Cerebellar nuclear complex (tissue), 1 donor: ENCODE measurements at places on chromosomes 6 and 20.

- DNase-seq: no peak
Measured at GRCh38 chr20:62232194-62232593, 6.1 kb upstream of the OSBPL2 start.

- no peak for DNase-seq
Measured at GRCh38 chr20:49669601-49670189, 44.0 kb downstream of the B4GALT5 start.

GRCh38 chr6:150272976-150273315 lies 95.9 kb upstream of the IYD start:
- DNase-seq: no peak

DNA sequence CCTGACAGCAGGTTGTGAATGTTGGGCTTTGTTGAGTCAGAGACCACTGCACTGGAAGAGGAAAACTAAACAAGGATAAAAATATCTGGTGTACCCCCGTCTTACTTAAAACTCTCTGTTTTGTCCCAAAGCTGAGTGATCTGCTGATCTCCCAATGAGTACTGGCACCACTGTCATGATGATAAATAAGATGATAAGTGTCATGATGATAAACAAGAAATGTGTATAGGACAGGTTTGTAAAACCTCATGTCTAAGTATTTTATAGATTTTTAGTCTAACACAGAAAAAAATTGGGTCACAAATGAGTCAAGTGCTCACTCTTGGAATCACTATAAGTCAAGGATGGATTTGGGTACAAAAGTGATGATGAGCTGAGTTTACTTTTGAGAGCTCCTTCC lies 8.5 kb upstream of the SIM1 start:
- DNase-seq: no peak

- no peak for DNase-seq
Measured at GRCh38 chr6:20331042-20331441, 70.6 kb upstream of the E2F3 start.

DNA sequence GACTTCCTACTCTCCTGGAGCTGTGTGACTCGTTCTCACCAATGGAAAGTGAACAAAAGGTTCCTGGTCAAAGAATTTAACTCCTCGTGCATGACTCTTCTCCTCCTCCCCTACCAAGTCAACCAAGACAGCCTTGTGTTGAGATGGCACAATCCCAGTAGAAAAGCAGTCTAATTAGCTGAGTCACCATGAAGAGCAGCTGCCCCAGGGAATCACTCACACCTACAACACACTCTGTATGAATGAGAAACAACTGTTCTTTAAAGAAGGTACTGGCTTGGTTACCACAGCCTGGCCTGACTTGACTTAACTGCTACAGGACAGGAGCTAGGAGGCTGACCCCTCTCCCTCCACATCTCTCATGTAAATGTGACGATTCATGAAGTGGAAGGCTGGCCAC lies 2.9 kb upstream of the HLA-DOB start:
- DNase-seq: no peak

DNA sequence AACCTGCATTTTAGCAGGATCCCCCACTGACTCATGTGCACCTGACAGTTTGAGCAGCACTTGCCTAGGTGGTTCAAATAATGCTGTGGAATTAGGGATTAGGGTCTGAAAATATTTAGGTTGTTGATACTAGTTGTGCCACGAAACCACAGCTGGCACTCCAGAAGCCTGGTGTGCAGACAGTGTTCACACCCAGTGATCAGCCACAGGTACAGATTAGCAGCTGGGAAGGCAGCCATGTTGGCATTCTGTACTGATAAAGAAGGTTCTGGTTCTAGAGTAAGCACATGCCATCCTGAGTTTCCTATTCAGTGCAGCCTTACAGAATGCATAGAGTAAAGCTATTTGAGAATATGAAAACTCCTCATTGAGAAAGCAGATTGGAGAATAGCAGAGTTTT lies 30.1 kb downstream of the TMEM74B start:
- no peak for DNase-seq

DNA sequence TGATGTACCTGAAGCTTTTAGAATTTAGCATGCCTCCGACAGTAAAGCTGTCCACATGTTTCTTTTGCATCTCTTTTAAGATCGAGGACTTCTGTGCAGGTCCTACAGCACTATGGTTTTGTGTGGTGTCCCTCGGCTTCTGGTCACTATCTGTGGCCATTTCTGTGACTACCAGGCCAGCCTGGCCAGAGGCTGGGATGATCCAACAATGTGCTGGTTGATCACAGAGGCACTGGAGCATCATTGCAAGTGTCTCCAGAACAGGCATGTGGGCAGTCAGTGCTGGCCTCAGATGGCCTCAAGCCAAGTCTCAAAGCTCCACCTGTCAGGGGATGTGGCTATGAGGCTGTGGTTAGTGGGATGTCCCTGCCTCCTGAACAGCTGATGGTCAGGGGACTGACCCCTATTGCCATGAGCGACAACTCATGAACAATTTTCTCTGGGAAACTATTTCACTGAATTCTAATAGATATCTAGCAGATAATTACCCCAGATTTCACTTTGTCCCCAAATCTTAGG lies 136.6 kb downstream of the SYNDIG1 start:
- DNase-seq: no peak

GRCh38 chr20:41984031-41984430 lies 365.9 kb upstream of the CHD6 start:
- no peak for DNase-seq

GRCh38 chr6:161918109-161918531 lies 644.3 kb upstream of the AGPAT4 start:
- no peak for DNase-seq

- no peak for DNase-seq
Measured at GRCh38 chr20:62674370-62674769, 32.1 kb downstream of the SLCO4A1 start.

DNA sequence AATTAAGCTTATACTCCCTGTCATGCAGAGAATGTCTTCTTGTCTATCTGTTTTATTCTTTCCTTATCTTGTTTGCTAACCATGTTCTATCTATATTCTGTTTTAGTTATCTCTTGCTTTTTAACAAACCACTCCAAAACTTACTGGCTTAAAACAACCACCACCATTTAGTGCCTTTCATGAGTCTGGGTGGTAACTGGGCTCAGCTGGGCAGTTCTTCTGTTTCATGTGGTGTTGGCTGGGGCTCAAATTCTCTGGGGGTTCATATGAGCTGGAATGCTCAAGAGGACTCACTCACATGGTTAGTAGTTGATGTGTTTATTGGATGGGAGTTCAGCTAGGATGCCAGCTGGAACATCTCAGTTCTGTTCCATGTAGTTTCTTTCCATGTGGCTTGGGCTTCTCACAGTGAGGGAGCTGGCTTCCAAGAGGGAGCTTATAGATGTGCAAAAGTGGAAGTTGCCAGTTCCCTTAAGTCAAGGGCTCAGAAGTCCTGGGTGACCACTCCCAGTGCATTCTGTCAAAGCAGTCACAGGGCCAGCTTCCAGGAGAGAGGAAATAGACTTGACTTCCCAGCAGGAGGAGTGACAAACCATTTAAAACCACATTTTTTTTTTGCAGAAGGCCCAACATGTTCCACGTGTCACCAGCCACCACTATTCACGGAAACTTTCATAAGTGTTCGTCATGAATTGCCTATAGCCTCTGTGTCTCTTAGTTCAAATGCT lies 70.4 kb downstream of the PLCB4 start:
- no peak for DNase-seq

DNA sequence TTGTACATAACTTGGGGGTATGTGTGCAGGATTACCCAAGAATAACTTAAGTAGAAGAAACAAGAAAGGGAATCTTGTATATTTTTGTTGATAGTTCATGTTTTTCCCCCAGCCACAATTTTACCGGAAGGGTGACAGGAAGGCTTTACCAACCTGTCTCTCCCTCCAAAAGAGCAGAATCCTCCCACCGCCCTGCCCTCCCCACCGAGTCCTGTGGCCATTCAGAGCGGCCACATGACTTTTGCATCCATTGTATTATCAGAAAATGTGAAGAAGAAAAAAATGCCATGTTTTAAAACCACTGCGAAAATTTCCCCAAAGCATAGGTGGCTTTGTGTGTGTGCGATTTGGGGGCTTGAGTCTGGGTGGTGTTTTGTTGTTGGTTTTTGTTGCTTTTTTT lies 22.0 kb downstream of the PRDM1 start:
- DNase-seq: no peak

DNA sequence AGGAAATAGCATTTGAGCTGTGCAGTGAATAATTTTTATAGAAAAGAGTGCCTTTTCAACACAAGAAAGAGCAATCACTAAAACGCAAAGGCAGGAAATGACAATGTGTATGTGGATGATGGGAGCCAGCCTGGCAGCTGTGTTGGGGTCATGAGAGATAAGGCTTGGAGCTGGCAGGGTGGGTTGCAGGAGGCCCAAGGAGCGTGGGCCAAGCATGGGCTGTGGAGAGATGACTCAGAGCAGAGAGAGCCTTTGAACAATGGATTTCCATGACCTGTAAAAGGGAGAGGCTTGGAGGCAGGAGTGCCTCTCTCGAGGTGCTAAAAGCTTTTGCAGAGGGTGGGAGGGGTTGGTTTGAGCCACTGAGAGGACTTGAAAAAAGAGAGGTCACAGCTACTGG lies 6.6 kb upstream of the TBC1D7 start:
- DNase-seq: no peak

DNA sequence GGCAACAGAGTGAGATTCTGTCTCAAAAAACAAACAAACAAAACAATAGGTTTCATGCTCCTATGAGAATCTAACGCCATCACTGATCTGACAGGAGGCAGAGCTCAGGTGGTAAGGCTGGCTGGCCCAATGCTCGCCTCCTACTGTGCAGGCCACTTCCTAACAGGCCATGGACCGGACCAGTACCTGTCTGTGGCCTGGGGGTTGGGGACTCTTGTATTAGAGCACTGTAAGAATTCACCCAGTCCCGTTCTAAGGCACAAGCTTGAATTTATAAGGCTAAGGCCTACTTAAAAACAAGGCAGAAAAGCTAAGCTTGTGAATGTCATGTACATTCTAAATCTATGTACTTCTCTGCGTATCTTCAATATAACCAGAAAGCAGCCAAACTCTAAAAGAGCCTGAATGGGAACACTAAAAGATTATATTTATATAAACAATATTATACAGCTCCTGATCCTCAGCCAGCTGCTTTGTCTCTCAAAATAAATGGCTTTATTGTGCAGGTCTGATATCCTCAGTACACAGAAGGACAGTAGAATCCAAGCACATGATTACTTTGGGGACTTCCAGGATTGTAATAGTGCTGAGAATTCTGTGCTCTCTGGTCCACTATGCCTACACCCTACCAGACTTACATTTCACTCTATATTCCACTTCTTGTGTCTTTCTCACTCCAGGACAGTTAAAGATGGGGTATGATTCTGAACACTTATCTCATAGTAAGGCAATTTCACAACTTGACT lies 64.5 kb upstream of the DST start:
- no peak for DNase-seq

- no peak for DNase-seq
Measured at GRCh38 chr20:10637031-10637559, 36.7 kb downstream of the JAG1 start.

- no peak for DNase-seq
Measured at GRCh38 chr6:121639021-121639420, 203.6 kb downstream of the GJA1 start.

DNA sequence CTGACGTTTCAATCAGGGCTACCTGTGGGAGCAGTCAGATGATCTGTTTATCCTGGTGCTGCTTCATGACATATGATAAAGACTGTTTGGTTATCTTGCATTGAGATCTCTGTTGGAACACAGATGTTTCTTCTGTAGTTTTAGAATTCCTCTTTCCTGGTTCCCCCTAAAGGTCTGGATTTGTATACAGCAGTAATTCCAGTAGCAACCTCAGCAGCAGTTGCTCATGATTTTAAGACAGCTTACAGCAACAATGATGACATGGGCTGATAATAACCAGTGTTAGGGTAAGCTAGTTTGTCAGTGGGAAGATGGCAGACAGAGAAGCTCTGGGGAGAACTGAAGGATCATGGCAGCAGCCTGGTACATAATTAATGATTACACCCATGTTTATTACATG lies 439.4 kb downstream of the PHF3 start:
- no peak for DNase-seq

DNA sequence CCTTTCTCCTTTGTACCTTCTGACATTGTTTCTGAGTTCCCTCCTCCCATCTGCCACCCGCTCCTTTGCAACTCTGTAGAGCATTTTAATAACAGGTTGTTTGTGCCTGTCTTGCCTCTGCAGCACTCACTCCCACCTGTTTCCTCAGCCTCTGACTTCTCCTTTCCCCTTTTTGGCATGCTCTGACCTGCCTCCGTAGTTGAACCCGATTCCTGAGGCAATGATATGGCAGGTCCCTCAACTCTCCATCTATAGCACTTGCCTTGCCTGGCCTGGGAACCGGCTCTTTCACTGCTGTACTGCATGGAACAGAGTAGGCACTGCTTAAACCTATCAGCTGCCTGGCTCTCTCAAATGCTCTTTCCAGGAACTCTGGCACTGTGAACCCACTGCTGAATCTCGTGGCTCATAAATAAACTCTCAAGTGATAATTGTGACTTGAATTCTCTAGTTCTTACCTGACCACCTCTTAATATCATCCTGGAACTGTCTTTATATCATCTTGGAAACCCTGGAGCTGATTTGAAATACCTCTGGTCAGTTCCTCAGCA lies 50.3 kb downstream of the UTRN start:
- no peak for DNase-seq

- no peak for DNase-seq
Measured at GRCh38 chr6:157774153-157775135, 48.6 kb upstream of the SNX9 start.

GRCh38 chr6:149211046-149211571 lies 106.4 kb upstream of the TAB2 start:
- no peak for DNase-seq

DNA sequence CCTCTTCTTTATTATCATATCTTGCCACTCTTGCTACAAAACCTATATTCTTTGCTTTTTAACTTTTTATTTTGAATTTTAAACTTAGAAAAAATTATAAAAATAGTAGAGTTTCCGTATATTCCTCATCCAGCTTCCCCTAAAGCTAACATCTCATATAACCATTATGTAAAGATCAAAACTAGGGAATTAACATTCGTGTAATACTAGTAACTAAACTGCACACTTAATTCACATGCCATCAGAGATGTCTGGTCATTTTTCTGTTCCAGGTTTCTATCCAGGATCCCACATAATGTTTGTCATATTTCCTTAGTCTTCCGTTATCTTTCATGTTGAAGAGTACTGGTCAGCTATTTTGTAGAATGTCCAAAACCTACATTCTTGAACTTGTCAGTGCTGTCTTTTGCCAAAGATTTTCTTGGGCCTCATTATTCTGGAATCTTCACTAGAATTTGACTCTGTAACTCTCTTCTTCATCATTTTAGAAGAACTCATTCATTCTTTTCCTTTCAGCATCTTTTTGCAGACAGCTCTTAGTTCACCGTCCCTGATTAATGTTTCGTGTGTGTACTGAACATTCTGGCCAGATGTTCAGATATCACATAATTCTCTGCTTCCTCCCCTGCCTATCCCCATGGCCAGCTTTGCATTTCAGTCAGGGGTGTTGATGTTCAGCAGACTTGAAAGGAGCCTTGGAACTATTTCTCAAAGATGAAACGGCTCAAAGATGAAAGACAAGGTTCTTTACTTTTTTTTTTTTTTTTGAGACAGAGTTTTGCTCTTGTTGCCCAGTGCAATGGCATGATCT lies 9.4 kb downstream of the CTNNBL1 start:
- no peak for DNase-seq

GRCh38 chr6:137904822-137905617 lies 38.0 kb downstream of the TNFAIP3 start:
- no peak for DNase-seq

GRCh38 chr6:56048601-56049000 lies 173.2 kb upstream of the BMP5 start:
- no peak for DNase-seq

- no peak for DNase-seq
Measured at GRCh38 chr6:73078908-73079610, 146.2 kb downstream of the KHDC1L start.
